ENCODE measurements at places on chromosomes 16 and 17.

DNA sequence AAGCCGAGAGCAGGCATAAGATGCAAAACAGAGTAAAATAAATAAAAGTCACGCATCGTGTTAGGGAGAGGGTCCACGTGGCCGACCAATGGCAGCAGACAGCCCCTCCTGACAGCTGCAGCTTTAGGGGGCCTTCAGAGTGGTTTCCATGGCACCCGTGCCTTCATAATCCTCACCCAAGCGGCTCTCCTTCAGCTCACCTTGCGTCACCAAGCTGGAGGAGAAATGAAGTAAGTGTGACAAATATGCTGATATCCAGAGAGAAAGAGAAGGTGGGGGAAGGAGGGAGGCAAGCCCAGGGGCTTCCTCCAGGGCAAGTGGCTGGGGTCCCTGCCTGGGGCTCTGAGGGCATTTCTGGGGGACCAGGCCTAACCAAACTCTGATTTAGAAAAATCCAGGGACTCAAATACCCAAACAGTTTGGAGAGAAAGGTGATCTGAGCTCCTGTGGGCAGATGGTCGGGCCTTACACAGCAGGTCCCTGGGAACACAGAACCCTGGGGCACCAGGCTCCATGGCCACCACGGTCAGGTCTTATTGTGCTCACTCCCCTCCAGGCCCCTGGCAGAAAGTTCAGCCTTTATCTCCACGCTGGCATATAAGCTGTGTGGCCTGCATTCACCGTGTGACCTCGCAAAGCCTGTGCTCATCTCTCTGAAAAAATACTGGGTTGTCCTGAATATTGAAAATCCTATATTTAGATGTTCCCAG is 80.7 kb upstream of the TNRC6C start:
- DNase-seq, result no peak

DNA sequence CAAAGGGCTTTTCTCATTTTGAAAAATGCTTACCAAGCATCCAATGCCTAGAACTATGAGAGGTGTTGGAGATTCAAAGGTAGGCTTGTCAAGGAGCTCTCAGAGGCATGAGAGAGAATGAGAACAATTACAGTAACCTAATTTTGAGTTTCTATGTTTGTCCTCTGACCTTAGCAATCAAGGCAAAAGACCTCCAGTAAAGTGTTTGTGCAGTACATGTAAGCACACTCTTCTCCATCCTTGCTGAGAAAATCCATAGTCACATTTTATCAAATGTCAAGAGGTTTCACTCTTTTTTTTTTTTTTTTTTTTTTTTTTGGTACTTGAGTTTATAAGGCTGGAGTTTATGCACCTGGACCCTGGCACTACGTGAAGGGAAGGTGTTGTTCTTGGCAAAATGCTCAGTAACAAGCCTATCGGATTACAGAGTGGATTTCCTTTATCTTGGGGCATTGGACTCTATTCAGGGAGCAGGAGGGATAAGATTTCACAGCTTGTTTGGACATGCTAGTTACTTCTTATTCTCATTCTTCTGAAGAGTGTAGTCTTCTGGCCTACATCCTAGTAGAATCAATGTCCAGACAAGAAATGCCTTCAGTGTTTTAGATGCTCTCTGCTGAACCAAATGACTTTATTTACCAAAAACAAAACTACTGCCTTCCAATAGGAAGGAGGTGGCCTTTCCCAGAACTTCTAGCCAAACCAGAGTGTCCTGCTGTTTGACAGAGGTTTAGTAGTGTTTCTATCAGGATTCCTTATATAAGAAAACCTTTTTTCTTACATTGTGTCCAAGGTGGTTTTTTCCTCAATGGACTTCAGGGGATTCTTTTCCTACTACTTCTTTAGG is 21.9 kb downstream of the KCNJ2 start:
- no peak for DNase-seq

DNA sequence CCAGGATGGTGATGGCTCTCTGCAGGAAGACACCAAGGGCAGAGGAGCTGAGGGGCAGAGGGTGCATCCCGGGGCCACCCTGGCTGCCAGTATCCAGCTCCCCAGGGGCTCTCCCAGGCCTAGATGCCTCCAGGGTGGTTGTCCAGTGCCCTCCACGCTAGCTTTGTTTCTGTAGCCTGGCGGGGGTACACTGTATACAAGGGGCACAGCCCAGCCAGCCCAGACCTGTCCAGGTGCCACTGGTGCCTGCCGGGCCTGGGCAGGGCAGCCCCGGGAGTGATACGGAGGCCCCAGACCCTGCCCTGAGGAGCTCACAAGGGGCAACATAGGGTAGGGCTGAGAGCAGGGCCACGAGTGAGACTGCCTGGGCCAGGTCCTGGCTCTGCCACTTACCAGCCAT is 14.6 kb upstream of the TRPV3 start:
- DNase-seq, result no peak

DNA sequence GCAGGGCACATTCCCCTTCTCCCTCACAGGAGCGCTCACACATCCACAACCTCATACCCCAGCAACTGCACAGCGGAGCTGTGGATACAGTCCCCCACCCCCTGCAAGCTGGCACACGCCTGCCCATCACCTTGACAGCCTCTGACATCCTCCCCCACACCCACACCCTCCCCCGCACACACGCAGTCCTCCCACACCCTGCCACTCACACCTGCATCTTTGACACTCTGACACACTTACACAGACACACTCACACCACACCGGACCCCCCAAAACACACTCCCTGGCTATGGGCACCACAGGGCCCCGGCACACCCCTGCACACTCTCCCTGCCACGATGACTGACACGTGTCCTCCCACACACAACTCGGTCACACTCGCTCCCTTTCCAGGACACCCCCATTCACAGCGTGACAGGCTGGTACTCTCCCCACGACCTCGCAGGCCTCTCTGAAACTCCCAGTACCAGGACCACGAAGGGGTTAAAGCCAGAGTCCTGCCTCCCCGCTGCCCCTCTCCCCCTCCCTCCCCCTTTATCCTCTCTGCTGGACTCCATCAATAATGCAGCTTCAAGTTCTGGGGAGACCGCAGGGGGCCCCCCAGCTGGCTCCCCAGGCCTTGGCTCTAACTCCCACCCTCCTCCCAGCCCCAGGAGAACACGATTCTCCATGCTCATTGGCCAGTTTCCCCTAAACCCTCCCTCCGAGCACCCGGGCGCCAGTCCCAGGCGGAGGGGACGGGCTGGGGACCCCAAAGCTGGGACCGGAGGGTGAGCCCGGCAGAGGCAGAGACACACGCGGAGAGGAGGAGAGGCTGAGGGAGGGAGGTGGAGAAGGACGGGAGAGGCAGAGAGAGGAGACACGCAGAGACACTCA is at the start of gene PPP1R1B:
PPP1R1B (plus strand) TSS at position 782 of the 876 bp plus-strand sequence. CDS start 441 bp downstream, outside the sequence.
- no peak for DNase-seq

DNA sequence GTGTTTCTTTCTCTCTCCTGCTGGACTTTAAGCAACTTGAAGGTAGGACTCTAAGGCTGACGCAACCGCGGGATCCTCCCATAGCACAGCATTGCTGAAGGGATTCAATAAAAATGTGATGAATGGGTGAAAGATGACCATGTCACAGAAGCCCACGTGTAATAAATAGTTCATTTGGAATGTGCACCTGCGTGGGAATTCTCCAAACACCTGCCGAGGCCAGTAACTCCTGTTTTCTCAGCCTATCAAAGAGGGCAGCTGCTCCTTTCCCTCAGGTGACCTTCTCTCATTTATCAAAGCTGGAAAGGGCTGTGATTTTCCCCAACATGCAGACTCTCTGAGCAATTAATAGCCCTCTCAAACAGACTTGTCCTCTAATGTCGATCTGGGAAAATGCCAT is 235.7 kb downstream of the STX8 start:
- DNase-seq, result no peak

DNA sequence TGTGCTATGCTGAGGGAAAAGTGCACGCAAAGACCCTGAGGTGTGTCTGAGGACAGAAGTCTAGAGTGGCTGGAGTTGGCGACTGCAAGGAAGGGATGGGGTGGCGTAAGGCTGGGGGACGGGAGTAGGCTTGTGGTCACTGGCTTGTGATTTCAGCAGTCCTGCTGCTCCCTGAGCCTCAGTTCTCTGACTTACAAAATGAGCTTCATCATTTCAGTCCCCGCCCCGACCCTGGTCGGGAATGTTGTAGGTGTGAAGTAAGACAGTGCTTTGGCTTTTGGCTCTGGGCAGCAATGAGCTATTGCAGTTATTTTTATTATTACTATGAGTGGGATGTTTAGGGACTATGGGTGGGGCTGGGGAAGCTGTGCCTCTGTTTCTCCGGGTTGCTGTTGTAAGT is 8.6 kb downstream of the ADGRG1 start:
- no peak for DNase-seq

DNA sequence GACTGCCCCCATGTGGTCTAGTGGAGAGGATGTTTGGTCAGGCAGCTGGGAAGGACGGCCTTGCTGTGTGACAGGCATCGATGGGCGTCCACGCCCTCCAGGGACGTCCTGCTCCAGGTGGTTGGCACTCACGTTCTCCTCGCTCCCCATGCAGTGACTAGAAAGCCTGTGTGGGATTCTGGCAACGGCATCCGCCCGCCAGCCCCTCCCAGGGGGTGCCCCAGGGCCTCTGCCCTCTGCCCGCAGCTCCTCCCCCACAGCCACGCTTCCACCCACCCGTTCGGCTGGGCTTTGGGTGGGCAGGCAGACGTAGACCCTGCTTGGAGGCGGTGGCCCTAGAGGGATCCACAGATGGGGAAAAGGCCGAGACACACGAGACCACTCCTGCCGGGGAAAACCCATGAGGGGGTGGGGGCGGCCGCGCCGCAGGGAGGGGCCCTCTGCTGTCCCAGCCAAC is 4.7 kb upstream of the IL17C start:
- DNase-seq, result no peak

DNA sequence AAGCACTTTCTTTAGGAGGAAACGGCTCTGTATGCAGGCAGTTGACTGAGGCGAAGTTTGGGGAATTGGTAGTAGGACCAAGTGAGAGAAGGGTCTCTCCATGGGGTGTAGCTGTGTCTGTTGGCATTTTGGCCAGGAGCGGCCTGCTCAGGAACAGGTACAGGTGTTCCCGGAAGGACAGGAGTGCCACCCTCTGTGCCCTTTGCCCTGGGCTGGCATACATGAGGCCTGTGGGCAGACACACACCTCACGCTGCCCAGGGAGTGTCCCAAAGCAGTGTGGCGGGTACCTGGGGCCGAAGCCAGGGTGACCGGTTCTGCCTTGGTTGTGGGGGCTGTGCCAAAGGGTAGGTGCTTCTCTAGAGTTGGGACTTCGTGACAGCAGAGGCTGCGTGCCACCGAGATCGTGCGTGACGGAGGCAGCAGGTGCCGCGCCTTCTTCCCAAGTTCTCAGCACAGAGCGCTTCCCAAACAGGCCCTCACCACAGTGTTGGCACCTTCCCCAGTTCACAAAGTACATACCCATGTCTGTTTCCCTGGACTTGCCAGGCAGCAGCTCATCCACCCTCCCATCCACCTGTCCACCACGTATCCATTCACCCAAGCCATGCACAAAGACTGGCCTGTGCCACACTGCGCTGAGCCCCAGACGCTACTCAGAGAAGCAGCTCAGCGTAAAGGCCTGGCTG is 19.9 kb upstream of the TCF25 start:
- no peak for DNase-seq

GRCh38 chr17:67322042-67322787 is 44.2 kb downstream of the PSMD12 start:
- no peak for DNase-seq

- DNase-seq, result no peak
These were observed 108.1 kb downstream of the ABCC12 start for GRCh38 chr16:48047720-48048119.

- DNase-seq, result no peak
These were observed 606.2 kb downstream of the WWOX start for GRCh38 chr16:78705694-78706093.

- DNase-seq, result no peak
These were observed 3.5 kb downstream of the RSAD1 start for GRCh38 chr17:50482110-50482509.

GRCh38 chr16:1645914-1646525 is 32.1 kb upstream of the JPT2 start:
- DNase-seq, result no peak

GRCh38 chr16:9489835-9490467 is 398.5 kb downstream of the HAPSTR1 start:
- DNase-seq, result no peak

DNA sequence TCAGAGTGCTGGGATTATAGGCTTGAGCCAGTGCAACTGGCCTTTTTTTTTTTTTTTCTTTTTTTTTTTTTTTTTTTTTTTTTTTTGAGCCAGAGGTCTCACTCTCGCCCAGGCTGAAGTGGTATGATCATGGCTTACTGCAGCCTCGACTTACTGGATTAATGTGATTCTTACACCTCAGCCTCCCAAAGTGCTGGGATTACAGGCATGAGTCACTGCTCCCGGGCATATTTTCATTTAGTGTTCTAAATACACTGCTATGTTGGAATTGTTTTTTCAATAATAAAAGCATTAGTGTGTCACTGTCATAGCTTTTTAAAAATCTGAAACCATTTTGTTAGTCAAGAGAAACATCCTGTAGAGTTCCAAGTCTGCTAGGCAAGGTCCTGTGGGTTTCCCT is 40.3 kb downstream of the NDE1 start:
- DNase-seq, result no peak

GRCh38 chr16:239948-240277 is 5.3 kb downstream of the FAM234A start:
- DNase-seq, result no peak

DNA sequence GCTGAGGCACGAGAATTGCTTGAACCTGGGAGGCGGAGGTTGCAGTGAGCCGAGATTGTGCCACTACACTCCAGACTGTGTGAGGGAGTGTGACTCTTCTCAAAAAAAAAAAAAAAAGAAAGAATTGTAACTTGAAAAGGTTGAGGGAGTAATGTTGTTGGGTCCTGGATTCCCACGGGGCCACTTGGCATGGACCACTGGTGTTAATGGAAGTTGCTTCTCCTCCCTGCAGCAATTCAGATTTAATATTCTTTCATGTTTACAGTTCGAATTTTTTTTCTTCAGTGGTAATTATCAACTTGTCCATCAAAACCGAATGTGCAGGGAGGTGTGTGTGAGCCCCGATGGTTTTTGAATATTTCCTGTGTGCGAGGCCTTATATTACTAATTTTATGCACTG is 7.2 kb downstream of the EPN2 start:
- DNase-seq, result no peak

GRCh38 chr16:4886151-4886550 is 38.9 kb downstream of the UBN1 start:
- no peak for DNase-seq

- no peak for DNase-seq
These were observed 41.5 kb upstream of the RPH3AL start for GRCh38 chr17:393806-394717.

GRCh38 chr17:67606896-67607604 is 110.7 kb upstream of the NOL11 start:
- no peak for DNase-seq

- DNase-seq, result no peak
These were observed 3.3 kb downstream of the MT1H start for GRCh38 chr16:56672761-56673536.

GRCh38 chr16:30761427-30761927 is 385 bp downstream of the CFAP119 start:
- DNase-seq, result no peak
